ENCODE measurements at places on chromosomes 16 and 17.
A peak's percentile ranks its signal among the peaks of the same experiment; 100 is the strongest.

DNA sequence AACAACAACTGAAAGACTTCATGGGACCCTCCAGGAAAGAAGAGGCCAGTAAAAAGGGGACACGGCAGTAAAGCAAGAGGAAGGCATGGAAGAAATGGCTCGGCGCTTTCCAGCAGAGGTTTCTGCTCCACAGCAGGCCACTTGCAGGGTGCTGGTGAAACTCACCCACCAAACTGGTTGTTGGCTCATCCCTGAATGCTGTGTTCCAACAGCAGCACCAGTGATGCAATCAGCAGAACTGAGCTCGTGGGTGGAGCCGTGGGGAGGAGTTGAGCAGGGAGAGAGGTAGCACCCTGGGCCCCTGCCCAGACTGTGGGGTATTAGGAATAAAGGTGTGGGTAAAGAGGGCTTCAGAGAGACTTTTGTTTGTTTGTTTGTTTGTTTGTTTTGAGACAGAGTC is 62.8 kb upstream of the ADCY9 start:
- peak; percentile 60 for DNase-seq

GRCh38 chr16:52569701-52570100 is 22.8 kb upstream of the TOX3 start:
- no peak for DNase-seq

DNA sequence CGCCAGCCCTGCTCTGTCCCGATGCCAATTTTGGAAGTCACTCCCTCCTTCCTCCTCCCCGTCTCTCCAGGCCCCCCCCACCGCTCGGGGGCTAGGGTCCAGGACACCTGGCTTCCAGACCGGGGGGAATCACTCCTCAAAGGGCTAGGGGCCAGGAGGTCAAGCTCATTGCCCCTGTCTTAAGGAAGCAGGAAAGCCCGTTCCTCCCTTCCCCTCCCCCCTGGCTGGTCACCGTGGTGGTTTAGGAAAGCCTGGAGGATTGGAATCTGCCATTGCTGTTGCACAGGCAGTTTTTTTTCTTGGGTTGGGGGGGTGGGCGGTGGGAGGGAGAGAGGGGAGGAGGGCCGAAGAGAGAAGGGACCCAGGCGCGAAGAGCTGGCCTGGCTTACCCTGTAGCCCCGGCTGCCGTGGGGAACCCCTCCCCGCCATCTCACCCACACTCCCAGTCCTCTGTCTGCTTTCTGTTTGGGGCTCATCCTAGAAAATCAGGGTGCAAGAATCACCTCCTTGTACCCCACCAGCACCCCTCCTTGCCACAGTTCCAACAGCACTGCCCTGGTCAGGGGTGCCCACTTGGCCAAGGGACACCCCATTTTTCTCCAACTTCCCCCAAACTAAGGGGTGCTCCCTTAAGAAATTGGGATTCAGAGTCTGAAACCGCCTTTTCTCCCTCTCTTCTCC is 2.9 kb upstream of the BCL6B start:
- no peak for DNase-seq

- DNase-seq, result no peak
These were observed 10.3 kb downstream of the MMP2 start for GRCh38 chr16:55489119-55489955.

DNA sequence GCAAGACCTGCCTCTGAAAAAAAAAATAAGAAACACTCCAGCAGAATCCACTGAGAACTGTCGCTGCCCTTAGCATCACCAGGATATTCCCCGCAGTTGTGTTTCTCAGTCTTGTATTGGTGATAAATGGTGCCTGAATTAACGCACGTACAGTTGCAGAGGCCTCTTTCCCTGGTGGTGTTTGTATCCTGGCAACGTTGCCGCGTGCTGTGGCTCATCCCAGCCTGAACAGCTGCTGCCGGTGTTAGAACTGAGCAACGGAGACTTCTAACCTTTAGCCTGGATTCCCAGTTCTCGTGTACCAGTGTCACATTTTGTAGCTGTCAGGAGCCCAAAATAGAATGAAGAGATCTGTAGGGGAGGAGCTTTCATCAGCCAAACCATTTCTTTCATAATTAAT is 4.8 kb downstream of the MLYCD start:
- DNase-seq, result no peak

- no peak for DNase-seq
These were observed 447.8 kb downstream of the KIF2B start for GRCh38 chr17:54270499-54270898.

DNA sequence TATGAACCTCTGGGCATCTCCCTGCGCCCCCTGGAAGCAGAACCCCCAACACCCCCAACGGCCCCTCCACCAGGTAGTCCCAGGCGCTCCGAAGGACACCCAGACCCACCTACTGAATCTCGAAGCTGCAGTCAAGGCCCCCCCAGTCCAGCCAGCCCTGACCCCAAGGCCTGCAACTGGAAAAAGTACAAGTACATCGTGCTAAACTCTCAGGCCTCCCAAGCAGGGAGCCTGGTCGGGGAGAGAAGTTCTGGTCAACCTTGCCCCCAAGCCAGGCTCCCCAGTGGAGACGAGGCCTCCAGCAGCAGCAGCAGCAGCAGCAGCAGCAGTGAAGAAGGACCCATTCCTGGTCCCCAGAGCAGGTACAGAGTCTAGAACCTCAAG is 1.5 kb downstream of the BCL6B start:
- no peak for DNase-seq

GRCh38 chr16:60991886-60992285 is 1044.4 kb downstream of the CDH8 start:
- DNase-seq, result no peak

- DNase-seq, result peak; percentile 90
These were observed 10.3 kb upstream of the SAMD14 start for GRCh38 chr17:50139950-50140885.

DNA sequence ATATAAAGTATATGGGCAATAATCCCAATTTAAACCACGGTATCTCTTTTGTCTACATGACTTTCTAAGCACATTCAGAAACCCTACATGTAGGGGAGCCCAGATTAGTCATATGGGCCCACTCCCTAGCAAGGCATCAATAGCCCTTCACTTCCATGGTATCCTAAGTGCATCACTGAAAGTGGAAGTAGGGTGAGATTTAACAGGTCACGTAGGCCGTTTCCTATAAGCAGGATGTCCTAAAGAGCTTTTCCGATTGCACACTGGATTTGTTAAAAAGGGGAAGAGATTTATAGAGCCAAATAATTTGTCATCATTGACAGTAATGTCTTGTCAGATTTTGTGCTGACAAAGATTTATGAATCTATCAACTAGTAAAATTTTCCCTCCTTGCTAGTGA is 39.0 kb downstream of the CA4 start:
- no peak for DNase-seq

- no peak for DNase-seq
These were observed 2.9 kb upstream of the YPEL2 start for GRCh38 chr17:59328601-59329000.

DNA sequence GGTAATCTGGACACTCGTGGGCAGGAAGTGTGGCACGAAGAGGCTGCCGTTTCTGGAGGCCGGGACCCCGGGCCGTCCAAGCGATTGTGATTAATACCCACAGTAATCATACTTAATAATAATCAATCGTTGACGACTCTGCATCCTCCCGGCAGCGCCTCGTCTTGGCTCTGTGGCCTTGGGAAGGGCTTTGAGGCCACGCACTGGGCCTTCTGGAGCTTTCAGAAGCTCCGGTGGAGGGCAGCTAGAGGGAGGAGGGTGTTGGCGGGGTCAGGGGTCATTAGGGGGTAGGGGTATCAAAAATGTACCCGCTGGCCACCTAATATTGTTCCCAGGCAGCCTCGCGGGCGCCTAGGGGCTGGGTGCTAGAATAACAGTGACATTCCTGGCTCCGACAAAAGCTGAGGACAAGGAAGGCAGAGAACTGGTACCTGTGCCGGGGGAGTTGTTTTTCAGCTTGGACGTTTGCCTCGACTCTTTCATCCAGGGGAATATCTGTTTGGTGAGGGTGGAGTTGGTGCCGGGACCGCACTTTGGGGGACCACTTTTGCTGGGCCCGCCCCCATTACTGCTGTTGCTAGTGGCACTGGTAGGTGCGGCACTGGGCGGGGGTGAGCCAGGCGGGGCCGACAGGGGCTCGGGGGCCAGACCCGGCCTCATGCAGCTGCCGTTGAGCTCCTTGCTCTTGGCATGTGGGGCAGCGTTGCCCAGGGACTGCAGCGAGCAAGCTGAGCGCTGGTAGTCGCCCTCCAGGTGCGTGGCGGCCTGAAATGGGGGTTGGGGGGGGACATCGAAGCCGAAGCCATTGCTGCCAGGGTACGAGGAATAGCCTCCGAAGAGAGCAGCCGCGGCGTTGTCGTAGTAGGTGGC is 6.9 kb upstream of the HOXB2 start:
- DNase-seq, result no peak

GRCh38 chr17:72887917-72888316 is 204.6 kb downstream of the SLC39A11 start:
- no peak for DNase-seq

DNA sequence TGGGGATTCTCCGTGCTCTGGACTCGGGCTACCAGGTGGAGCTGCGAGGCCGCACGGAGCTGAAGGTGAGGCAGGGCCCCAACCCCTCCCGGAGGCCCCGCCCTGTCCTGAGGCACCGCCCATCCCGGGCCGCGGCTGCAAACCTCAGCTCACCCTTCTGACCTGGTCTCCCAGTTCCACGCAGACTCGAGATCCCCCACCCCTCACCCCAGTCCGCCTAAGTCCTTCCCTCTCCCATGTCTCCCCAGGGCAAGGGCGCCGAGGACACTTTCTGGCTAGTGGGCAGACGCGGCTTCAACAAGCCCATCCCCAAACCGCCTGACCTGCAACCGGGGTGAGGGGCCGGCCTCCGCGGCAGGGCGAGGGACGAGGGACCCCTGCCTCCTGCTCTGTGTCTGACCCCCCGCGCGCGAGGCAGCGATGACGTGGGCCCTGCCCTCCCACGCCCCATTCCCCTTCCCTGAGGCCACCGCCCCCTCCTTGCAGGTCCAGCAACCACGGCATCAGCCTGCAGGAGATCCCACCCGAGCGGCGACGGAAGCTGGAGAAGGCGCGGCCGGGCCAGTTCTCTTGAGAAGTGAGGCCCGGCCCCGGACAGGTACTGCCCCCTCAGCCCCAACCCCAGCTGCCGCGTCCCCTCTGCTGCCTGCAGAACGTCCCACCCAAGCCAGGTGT is 13.7 kb downstream of the GUCY2D start:
- peak; percentile 22 for DNase-seq

GRCh38 chr16:78796221-78796866 is 696.9 kb downstream of the WWOX start:
- DNase-seq, result peak; percentile 75

- peak; percentile 69 for DNase-seq
These were observed at the start of gene SULT1A2 for GRCh38 chr16:28596840-28597691. TSS of gene SULT1A2 (minus strand) at chr16:28597050. CDS start at chr16:28595930, 1,120 bp downstream.

- peak; percentile 62 for DNase-seq
These were observed 100.8 kb downstream of the ABCC12 start for GRCh38 chr16:48054881-48055601.

Data from hematopoietic multipotent progenitor cell treated with erythropoietin and hydrocortisone succinate and interleukin-3 and kit ligand, for 4 days (in vitro differentiated cells).